ENCODE measurements at places on chromosomes 3 and 15.
A peak's percentile ranks its signal among the peaks of the same experiment; 100 is the strongest.

DNA sequence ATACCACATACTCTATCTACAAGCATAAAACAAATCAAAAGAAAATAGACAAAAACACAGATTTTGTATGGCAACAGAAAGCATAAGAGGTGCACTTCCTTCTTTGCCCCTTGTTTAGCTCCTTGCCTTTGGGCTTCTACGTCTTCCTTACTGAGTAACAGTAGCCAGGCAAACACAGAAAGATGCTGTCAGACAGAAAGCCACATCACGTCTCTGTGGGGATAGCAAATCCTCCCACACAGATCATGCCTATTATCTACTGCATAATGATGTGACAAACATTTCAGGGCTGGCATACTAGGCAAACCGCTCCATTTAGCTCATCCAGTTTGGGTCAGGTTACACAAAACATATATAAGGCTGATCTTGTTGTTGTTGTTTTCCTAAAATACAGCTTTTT is 92.7 kb downstream of the BOC start:
- no peak for DNase-seq

- no peak for DNase-seq
Measured at GRCh38 chr3:141083226-141083625, 32.1 kb downstream of the SPSB4 start.

DNA sequence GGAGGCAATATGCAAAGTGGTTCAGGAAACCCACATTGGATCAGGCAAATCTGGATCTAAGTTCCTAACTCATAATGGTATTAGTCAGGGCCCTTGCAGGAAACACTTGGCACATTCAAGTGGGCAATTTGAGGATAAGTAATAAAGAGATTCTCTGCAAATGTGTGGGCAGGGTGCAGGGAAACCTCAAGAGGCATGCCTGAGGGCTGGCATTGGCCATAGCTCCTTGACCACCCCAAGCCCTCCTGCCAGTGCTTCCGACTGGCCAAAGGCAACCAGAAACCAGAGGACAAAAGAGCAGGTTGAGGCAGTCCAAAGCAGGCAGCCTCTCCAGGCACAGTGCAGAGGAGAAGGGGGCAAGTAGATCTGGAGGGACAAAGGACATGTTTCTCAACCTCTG is 130.8 kb upstream of the SNTN start:
- DNase-seq = no peak

GRCh38 chr3:112640930-112641801 is at the start of gene CCDC80:
Gene CCDC80 (minus strand): TSS chr3:112641143. CDS start chr3:112639905, 1,238 bp downstream.
- no peak for DNase-seq

- no peak for DNase-seq
Measured at GRCh38 chr15:57160823-57161560, 215.3 kb upstream of the CGNL1 start.

GRCh38 chr15:79736435-79737000 is 160.3 kb downstream of the MTHFS start:
- no peak for DNase-seq

GRCh38 chr3:181709537-181710279 is 2.0 kb upstream of the SOX2 start:
- peak; percentile 87 for DNase-seq

GRCh38 chr3:12194669-12195161 is 36.0 kb upstream of the TIMP4 start:
- DNase-seq = no peak

DNA sequence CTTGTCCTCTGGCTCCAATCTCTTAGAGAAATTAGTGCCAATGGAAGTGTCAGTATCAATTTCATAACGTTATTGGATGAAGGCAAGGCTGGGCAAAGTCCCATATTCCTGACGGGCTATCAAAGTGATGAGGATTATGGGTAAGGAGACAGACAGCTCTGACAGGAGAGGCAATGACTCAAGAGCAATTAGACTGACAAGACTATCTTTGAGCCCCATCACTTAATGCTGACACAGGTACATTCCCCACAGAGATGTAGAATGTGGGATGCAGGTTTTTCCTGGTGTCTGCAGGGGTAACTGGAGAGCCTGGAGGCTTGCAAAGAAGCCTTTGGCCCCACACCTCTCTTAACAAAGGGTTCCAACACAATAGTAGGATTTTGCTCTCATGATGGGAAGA is 208.3 kb downstream of the NTRK3 start:
- no peak for DNase-seq

DNA sequence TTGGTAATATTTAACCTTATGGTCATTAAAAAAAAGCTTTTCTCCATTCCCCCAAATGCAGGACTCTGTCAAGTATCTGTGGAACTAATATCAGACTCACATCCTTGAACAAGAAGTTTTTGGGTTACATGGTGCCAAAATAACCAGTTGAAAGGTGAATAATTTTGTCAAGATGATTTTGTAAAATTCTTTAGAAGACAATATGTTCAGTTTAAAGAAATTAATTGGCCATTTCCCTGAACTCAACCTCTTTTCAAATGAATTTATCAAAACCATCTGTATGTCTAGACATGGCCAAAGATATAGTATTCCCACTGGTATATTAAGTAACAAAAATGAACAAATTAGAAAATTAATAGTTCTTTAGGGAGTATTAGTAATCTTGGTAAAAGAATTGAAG is 280.5 kb downstream of the MBNL1 start:
- DNase-seq = no peak

DNA sequence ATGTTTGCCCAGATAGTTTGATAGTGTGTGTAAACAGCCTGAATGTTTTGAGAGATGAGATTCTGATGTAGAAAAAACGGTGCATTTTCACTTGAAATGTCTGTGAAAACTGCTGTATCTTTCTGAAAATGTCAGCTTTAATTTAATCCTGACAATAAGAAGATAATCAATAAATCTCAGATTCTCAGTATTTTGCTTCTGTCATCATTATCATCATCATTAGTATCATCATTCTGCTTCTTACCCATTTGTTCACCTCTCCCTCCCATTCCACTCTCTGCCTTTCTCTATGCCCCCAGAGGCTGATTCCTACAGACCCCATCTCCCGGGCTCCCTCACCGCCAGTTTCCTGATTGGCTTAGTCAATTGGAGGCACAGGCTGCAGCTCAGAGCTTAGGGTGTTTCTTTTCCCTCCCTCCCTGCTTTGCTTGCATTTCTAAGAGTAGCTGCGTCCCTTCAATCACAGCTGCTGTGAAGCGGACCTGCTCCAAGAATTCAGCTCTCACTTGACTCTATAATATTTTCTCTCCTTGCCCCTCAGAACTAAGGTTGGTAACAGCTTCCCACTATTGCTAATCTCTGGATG is 8.2 kb upstream of the SNTN start:
- DNase-seq = peak; percentile 38

DNA sequence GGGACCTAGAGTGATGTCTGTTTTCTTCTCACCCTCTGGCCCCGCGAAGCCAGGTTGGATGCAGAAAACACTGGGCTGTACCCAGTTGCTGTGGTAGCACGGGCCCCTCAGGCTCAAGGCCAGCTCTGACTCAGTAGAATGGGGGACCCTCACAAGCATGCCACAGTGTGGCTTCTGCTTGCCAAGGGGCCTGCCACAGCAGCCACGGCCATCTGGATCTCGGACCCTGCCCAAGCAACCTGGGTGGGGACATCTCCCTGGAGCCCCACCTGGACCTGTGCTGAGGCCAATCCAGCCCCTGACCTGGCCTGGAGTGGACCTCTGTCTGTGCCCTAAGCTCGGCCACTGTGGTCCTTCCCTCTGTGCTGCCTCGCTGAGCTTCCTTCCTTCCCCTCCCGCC is 59.0 kb downstream of the MGLL start:
- DNase-seq = no peak

GRCh38 chr15:81002009-81002330 is 1.2 kb downstream of the TLNRD1 start:
- no peak for DNase-seq

DNA sequence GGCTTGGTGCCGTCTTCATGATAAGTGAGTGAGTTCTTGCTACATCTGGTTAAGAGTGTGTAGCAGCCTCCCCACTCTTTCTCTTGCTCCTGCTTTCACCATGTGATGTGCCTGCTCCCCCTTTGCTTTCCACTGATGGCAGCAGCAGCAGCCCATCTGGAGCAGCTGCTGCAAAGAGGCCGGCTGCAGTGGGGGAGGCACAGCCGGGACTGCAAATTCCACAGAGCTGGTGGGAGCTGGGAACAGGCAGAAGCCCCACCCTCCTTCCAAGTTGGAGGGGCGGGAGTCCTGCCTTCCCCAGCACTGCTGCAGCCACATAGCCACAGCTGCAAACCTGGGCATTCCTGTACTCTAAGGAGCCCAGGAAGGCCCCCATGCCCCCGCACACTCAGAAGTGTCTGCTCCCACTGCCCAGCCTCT is 62.8 kb upstream of the IMPG2 start:
- DNase-seq = peak; percentile 55

GRCh38 chr15:64430000-64430735 is 30.2 kb upstream of the ZNF609 start:
- peak; percentile 42 for DNase-seq

DNA sequence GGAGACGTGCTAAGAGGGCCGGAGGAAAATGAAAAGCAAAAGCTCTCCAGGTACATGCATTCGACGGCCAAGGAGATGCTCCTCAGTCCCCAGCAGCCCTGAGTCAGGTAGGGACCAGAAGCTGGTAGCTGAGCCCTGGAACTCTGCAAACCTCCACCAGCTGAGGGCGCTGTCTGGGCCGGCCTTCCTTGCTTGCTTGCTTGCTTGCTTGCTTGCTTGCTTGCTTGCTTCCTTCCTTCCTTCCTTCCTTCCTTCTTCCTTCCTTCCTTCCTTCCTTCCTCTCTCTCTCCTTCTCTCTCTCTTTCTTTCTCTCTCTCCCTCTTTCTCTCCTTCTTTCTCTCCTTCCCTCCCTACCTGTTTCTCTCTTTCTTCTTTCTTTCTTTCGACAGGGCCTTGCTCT is 94.6 kb upstream of the RASGRF1 start:
- peak; percentile 78 for DNase-seq

DNA sequence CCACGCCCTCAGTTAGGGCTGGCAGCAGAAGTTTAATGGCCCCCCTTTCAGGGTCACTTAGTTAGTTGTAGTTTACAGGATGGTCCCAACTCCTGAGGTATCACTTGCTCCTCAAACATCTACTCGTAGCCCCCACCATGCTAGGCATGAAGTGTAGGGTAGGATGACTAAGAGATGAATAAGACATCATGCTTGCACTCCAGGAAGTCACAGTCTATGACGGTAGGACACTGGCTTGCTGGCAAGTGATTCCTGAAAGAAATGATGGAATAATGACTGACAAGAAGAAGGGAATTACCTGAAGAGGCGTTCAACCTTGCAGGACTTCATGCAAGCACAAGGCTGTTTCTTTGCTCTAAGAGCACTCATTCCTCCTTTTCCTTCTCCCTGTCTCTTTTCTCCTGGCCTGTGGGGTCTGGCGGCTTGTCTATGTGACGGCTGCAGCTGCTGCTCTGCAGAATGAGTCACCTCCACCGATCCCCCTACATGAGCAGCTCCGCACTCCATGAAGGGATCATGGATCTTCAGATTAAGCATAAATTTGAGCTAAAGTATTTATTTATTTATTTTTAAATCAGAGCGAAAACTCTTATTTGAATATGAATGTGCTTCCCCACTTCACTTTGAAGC is 82.9 kb upstream of the BOC start:
- no peak for DNase-seq

DNA sequence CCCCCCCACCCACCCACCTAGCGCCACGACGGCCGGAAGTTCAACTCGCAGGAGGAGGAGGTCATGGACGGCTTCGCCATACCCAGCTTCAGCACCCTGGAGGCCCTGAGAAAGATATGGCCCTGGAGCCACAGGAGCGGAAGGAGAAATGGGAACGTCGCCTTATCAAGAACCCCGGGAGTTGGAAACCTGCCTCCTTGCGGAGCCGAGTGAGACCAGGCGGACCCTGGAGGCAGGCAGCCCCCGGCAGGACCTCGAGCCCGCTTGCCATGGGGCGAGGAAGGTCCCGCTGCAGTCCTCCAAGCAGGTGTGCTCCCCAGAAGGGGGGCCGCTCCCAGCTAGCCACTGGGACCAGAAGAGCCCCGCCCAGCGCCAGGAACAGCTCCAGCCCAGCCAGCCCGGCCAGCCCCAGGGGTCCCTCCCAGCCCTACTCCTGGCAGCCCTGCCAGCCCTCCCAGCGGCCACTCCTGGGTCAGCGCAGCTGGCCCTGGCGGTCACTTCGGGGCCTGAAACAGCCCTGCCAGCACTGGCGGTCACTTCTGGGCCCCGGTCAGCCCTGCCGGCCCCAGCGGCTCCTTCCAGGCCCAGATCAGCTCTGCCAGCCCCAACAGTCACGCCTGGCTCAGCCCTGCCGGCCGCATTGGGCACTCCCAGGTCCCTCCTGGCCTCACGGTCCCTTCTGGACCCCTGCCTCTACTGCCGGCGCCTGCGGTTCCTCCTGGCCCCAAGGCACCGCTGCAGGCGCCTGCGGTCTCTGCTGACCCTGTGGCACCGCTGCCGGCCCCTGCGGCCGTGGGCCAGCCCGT is 10.3 kb upstream of the ROPN1B start:
- DNase-seq = peak; percentile 42

GRCh38 chr3:133295944-133296917 is 103.6 kb upstream of the BFSP2 start:
- DNase-seq = no peak

- no peak for DNase-seq
Measured at GRCh38 chr3:83524901-83525300, 1433.9 kb upstream of the CADM2 start.

DNA sequence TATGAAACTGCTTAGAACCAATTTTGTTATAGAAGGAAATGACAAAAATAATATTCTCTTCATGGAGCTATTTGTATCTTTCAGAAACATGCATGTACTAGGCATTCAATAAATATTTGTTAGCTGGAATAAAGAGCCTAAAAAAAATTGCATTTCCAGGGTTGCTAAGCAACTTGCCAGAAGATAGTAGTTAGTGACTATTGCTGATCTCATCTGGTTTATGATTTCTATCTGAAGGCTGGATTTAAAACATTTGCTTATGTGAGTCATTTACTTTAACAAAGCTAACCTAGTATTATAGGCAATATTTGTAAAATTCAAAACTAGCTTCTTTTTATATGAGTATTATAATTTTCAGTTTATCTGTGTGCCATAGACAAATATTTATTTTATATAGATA is 78.3 kb downstream of the NAALADL2 start:
- no peak for DNase-seq

DNA sequence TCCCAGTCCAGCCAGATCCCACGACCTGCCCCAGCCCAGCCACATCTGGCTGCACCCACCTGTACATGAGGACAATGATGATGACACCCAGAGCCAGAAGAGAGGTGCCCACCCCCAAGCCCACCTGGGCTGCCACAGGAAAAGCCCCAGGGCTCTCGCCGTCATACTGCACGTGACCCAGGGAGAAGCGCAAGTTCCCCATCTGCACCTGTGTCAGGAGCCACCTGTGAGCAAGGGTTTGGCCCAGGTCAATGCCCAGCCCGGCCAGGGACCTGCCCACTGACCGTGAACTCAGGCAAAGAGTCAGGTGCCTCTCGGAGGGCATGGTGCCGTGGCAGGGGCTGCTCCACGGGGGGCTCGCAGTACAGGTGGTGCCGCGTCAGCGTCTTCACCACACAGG is 16.3 kb downstream of the PLXNB1 start:
- no peak for DNase-seq

GRCh38 chr15:89361451-89362202 is 27.0 kb upstream of the POLG start:
- peak; percentile 86 for DNase-seq

- no peak for DNase-seq
Measured at GRCh38 chr15:57735891-57736290, 29.4 kb downstream of the POLR2M start.

All from WTC11 (cell line).